ENCODE measurements at places on chromosomes 1 and 21.

DNA sequence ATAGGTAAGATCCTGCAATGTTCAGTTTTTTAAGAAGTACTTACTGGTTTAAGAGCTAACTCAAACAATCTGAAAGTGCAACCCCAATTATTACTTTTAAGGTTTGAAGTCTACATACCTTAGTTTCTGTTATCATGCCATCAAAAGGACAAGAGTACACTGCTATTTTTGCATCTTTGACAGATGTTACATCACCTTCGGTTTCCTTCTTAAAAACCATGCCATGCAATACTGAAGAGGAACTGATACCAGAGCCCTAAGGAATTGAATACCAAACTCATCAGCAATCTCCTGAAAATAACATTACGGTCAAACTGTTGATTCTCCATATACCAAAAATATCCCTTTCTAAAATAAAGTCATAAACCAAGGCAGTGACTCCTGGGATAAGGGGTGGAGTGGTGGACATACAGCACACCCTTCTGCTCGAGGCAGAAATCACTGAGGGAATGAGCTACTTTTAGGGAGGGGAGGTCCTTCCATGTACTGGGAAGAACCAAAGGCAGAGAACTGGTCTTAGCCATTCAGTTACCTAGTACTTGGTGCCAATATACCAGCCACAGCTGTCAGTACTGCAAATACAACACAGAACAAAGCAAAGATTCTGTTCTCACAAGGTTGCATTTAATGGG is 8.5 kb downstream of the CCT8 start:
- DNase-seq = peak; percentile 96

- DNase-seq = no peak
Observed at GRCh38 chr1:230698130-230698529, 15.8 kb downstream of the AGT start.

- no peak for DNase-seq
Observed at GRCh38 chr1:218611916-218612585, 266.9 kb downstream of the TGFB2 start.

DNA sequence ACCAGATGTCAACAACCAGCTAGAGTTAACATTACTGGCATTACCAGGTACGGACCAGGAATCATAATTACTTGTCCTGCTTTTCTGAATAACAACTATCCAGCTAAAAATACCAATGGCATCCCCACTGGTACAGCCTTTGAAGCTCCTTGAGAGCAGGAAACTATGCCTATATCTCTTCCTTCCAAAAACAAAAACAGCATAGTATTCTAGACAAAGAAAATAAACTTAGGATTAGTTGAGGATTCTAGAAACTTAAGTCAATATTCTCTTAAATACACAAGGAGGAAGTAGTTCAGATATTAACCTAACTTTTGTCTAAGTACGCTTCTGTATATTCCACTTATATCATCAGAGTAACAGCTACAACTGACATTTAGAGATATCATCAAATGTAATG is 3.0 kb downstream of the FUBP1 start:
- DNase-seq = no peak

DNA sequence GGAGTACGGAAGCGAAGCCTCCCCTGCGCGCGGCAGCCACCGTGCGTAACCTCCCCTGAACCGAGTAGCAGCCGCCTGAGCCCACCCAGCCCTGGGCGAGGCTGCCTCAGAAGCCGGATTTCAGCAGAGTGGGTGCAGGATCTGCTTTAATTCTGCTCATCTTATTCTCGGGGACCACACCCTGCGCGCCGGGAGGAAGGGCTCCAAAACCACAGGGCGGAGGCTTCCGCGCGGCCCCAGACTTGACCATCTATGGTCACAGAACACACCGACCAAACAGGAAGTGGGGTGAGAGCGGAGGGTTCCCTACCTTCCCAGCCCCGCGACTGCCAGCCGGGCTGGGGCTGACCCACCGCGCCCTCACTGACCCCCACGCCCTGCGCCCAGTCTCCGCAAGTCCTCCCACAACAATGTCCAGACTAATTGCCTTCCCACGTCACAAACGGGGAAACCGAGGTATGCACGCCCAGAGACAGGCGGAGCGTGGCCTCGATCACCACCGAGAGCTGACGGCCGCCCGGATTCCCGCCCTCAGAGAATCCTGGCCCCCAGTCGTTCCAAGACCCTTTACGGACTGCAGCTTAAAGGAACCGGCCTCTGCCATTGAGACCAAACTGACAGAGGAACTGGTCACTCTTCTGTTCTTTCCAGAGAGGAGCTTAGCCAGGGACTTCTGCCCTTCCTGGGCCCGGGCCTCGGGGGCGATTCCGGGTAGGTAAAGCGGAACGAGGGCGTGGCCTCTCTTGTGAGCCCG is 595 bp upstream of the CAP1 start:
- peak; percentile 87 for DNase-seq

- no peak for DNase-seq
Observed at GRCh38 chr1:87325982-87326738, 2.5 kb upstream of the LMO4 start.

DNA sequence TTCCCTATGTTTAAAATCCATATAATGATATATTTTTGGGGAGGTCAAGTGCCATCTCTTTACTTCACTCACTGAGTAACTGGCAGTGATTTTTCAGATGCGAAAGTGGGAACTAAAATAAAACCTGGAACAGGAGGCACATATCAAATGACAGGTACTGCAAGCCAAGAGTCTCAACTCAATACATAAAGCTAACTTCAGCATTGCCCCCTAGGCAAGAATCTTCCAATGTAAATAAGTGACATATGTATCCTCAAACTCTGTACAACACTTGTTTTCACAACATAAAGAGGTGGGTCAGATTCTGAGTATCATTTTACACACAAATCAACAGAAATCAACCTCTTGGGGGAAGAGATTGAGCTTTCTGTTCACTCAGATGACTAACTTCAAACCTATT is 18.1 kb downstream of the DCAF8 start:
- DNase-seq = no peak

DNA sequence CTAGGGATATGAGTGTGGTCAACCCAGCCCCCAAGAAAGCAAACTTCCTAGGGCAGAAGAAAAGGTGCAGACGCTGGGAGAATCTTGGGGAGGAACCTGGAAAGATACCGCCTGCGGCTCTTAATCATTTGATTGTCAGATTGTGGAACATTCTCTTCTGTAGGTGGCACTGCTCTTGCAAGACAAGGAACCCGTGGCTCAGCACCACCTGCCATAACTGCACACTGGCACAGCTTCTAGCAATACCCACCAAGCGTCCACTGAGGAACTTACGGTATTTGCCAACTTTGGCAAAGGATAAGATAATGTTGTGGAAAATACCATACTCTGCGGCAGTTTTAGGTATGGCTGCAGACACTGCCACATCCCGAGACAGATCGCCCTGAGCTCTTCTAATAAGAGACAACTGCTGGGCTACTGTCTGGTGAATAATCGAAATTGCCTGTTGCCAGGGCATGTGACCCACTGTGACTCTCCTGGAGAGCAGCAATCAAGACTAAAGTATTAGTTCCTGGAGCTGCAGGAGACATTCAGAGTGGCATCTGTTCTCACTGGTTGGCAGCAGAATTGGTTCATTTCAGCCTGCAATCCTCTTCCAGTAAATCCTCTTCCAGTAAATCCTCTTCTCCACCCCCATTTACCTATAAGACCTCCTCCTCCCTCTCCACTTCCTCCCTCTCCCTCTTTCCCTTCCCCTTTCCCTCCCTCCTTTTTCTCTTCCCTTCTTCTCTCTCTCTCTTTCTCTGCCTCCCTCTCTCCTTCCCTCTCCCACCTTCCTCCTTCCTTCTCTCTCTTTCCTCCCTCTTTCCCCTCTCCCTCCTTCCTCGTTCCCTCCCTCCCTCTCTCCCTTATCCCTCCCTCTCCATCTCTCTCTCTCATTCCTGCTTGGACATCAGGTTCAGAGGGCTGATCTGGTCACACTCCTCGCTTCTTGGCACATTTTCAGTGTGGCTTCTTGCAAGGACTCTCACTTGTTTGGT is 49.7 kb upstream of the B3GALT5 start:
- no peak for DNase-seq

DNA sequence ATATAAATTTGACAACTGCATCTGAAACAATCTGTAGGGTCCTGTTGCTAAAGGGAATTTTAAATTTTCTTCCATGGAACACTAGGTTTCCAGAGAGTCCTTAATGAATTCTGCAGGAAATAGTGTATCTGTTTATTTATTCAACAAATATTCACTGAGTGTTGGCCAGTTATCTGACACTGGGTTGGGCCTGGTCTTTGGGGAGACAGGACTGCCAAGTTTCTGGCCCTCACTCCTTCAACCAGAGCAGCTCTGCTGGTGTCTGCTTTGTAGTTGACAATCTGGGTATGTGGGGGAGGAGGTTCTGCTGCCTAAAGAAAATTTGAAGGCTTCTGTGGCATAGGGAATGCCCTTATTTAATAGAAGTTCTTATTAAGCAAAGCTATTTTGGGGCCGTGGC is 26.1 kb upstream of the HUNK start:
- no peak for DNase-seq

GRCh38 chr1:169488157-169488556 is 2.4 kb upstream of the SLC19A2 start:
- no peak for DNase-seq

- DNase-seq = no peak
Observed at GRCh38 chr1:54296666-54297065, 96.7 kb downstream of the MRPL37 start.

DNA sequence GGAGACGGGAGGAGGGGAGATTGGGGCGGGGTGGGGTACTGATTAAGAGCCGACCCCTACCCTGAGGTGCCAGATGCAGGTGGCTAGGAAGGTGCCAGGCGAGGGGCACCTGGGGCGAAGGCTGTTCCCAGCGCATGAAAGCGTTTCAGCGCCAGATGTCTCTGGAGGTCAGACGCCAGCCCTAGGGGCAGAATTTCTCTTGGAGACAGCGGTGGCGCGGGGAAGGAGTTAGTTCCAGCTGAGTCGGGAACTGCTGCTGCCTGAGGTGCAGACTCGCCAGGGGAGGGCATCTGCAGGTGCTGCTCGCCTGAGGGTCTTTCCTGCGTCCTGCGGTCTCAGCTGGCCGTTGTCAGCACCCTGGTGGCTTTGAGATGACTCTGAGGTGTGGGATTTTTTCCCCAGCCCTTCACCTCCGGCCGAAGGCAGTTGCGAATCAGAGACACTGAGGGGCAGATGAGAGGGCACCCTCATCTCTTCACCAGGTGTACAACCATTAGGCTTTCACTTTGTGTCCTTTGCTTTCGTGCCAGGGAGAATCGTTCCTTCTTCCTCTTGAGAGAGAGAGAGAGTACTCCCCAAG is 539 bp downstream of the CGN start:
- no peak for DNase-seq

DNA sequence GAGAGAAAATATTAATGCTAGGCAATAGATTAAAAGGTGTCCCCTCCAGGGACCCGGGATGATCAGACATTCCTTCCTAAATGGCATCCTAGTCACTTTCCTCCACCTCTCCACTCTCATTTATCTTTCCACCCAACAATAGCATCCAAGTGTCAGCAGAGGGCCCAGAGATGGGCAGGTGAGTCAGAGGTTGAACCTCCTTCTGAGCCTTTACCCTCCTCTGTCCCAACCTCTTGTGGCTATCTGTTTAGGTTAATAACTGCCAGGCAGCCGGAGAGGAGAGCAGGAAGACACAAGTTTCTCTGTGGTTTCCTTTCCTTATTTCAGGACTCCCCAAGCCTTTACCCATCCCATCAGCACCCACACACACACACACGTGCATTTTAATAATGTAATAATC is 4.1 kb downstream of the GJA5 start:
- DNase-seq = no peak

- peak; percentile 70 for DNase-seq
Observed at GRCh38 chr1:235253219-235253962, 74.6 kb downstream of the ARID4B start.

- DNase-seq = peak; percentile 63
Observed at GRCh38 chr1:54488779-54489626, 59.0 kb upstream of the ACOT11 start.

DNA sequence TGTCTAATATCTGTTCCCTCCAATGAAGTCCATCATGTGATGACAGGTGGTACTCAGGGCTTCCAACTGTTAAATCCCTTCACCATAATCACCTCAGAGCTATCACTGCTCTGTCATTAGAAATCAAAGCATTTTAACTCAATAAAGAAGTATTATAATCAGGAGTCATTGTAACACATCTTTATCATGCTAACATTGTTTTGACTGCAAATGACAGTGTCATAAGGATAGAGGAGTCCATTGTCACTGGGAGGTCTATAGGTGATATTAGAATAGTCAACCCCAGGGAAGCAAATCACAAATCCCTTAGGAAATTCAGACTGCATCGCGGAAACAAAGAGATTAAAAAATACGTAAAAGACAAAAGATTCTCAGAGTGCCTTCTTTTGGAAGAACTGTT is 30.8 kb downstream of the LRRC53 start:
- DNase-seq = no peak

GRCh38 chr1:94734963-94735901 is 84.9 kb upstream of the SLC44A3 start:
- peak; percentile 79 for DNase-seq

GRCh38 chr1:156642265-156643048 is 540 bp downstream of the BCAN start:
- DNase-seq = no peak

DNA sequence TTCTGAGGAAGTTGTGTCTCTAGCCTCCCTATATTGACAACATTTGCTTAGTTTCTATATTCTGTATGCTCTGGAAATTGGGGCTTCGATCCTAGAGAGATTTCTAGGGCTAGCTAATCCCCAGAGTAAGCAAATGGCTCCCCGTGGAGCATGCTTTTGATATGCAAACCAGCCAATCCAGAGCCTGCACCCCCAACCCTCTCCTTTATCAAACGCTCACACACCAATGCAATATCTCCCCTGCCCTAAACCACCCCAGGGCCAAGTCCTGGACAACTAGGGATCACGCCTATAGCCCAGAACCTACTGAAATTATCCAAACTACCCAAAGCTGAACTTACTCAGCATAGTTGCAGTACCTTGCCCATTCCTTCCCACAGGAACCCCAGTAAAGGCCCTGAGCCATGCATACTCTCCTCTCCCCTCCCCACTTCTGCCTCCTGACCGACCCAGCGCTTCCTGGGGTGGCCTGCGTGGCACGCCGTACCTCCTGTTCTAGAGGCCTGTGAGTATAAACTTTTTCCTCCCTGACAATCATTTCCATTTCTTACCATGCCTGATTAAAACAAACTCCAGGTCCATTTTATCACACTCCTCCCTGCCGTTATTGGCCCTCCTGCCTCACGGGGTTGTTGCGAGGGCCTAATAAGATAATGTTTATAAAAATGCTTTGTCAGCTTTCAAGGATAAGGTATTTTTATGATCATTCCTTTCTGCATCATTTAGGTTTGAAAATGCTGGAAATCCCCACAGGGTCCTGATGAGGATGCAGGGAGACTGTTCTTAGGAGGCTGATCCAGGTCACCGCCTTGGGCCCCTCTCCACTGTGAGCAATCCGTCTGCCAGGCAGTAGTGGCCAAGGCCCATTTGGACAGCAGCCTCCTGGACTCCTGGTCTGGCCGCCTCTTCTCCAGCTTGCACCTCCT is 102.7 kb downstream of the TENT5C start:
- no peak for DNase-seq

- no peak for DNase-seq
Observed at GRCh38 chr1:172143384-172144055, 277.0 kb upstream of the C1orf105 start.

GRCh38 chr1:31650161-31651088 is 5.7 kb upstream of the PEF1 start:
- DNase-seq = peak; percentile 41

- DNase-seq = no peak
Observed at GRCh38 chr1:229034342-229034741, 236.6 kb upstream of the RAB4A start.

All from MV-4-11 (cell line).